ENCODE measurements at places on chromosomes 4 and X. TPM values are rescaled to one million over a fixed set of nuclear protein-coding genes. Genes with fewer than 3 reads are reported as not detected.

GRCh38 chr4:133865612-133866327 is 335.8 kb downstream of the PABPC4L start:
- no peak for DNase-seq

- no peak for DNase-seq
These were observed 53.4 kb downstream of the PSAPL1 start for GRCh38 chr4:7381221-7381889.

- no peak for DNase-seq
These were observed 715.9 kb downstream of the SMARCA1 start for GRCh38 chrX:128807367-128807766.

DNA sequence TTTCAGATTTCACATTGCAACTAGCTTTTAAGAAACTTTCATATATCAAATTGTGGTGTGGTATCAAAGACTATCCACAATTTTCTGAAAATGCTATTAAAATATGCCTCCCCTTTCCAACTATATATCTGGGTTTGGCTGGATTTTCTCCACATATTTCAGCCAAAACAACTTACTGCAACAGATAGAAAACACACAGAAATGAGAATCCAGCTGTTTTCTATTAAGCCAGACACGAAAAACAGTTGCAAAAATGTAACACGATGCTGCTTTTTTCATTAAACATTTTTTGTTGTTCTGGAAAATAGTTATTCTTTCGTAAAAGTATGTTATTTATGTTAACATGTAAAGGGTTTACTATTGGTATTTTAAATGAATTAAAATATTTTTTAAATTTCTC is 33.1 kb downstream of the DCTD start:
- DNase-seq = no peak

DNA sequence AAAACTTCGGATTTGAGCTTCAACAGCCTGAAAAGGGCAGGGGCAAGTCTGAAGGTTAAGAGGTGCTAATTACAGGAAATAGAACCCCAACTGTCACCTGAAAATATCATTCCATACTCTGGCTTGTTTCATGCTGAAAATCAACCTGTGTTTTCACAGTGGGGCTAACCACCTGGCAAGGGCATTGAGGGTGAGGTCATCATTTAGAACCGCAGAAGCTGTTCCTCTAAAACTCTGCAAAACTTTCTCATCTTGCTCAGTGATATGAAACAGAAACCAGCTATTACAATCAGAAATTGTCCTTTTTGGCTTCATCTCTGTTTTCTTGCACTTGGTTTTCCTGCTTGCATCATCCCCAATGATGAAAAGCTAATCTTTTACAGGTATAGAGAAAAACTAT is 247.6 kb downstream of the DCLK2 start:
- DNase-seq = no peak

- no peak for DNase-seq
These were observed 210.6 kb downstream of the TENM3 start for GRCh38 chr4:182453830-182454229.

- peak; percentile 75 for DNase-seq
These were observed 65.1 kb downstream of the PPP3CA start for GRCh38 chr4:101282076-101282844.

Gene ATOH1
- total RNA-seq = not detected

Gene P2RY4
- 0.21 TPM for total RNA-seq
